ENCODE measurements at places on chromosomes 2 and 18. TPM values are rescaled to one million over a fixed set of nuclear protein-coding genes. Genes with fewer than 3 reads are reported as not detected.

Gene ST8SIA5
- 0.37 TPM for total RNA-seq

- no peak for DNase-seq
These were observed 5.6 kb upstream of the PPP4R1 start for GRCh38 chr18:9619990-9620389.

DNA sequence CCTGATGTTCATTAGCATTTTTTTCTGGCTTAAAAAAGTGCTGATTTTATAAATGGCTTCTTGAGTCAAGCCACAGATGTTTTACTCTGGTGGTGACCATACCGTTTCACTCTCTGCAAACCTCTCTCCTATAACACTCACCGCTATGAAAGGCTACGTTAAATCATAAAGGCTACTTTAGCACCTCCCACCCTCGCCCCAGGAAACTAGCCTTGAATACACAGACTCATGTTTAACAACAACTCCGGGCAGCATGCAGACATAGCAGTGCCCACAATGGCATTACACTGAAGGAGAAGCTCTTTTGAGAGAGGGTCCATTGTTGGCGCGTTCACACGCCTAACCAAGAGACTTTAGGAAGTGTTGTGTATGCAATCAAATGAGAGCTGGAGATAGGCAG is 5.6 kb downstream of the MYT1L start:
- no peak for DNase-seq

DNA sequence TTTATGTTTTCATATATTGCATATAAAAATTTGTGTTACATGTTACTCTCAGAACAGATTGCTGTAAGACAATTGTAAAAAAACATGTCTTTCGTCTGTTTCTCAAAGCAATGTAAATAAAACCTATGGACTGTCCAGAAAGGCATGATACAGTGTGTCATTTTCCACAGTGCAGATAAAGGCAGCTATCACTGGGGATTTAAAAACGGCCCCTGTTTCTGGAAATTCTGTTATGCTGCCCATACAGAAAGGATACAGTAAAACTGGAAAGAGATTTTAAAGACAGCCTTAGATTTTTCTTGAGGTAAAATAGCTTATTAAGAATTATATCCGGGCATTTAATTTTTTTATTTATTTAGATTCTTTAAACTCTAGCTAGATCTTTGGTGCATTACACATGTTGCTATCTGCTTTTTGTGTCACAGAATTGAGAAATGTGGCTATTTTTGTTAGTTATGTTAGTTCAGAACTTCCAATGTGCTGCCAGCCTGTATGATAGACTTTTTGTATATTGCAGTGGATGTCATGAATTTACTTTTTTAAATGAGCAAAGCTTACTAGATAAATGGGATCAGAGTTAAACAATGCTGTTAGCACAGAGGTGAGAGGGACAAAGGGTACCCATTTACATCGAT is 859 bp upstream of the INO80D start:
- no peak for DNase-seq

Gene TCF23
- 0.07 TPM for total RNA-seq

Gene B3GNT7
- 244 TPM for total RNA-seq

GRCh38 chr2:43218155-43218701 is 8.2 kb downstream of the ZFP36L2 start:
- DNase-seq = no peak

DNA sequence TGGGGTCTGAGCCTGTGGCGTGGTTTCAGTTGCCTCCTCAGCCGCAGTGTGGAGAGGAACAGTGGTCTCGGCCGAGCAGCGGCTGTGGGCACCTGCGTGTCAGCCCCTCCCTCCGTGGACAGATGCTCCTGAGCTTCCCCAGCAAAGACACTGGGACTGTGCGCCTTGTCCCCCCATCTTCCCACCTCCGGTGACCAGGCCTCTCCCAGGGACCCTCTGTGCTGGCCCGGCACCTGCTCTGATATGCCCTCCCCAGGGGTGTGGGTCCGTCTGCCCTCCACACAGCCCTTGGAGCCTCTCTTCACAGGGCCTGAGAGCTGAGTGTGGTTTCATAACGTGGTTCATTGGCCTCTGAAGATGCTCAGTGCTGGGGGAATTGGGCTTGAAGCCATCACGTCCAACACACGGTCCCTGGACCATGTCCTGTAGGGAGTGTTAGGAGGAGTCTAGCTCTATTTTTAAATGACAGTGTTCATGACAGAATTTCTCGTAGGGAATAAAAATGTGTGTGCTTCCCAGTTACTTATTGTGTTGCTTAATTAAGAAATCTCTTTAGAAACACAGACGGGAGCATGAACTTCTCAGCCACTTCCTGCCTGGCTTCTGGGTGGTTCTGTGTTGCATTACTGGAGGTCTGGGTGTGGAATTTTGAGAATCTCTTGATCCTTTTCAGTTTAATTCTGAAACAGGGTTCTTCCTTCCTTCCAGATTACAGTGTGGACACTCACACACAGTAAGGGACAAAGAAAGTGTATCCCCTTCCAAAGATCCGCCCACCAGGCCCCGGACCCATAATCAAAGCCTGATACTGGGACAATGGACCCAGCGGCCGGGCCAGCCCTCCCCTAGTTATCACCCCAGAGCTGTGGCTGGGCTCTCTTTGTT is 110.7 kb downstream of the NFATC1 start:
- no peak for DNase-seq

Gene DPY30
- total RNA-seq = 61.8 TPM

Gene ALPI
- total RNA-seq = 27.1 TPM

Gene ACVR1C
- 5.7 TPM for total RNA-seq

Gene ASPRV1
- 0.82 TPM for total RNA-seq

Gene NOSTRIN
- total RNA-seq = 37.2 TPM

DNA sequence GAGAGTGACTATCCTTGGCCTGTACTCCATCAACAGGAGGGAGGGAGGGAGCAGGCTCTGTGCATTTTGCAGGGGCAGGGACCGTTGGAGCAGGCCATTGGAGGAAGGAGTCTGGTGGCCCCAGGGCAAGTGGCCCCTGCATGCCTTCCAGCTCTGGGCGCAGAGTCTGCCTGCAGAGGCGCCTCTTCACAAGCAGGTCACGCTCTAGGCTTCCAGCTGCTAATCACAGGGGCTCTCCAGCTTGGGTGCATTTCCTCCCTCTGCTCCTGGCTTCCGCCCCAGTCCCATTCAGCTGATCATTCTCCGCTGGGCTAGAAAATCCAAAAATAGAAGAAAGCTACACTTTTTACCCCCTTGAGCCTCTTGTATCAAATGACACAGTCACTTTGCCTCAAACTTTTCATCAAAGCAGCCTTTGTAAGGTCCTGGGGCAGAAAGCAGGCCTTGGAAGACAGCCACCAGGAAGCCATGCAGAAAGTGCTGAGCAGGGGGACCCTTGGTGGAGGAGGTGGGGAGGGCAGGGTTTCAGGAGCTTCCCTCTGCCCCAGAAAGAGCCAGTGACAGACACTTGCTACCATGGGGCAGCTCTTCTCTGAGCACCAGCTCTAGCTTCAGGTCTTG is 11.3 kb downstream of the TMEM247 start:
- peak; percentile 44 for DNase-seq

DNA sequence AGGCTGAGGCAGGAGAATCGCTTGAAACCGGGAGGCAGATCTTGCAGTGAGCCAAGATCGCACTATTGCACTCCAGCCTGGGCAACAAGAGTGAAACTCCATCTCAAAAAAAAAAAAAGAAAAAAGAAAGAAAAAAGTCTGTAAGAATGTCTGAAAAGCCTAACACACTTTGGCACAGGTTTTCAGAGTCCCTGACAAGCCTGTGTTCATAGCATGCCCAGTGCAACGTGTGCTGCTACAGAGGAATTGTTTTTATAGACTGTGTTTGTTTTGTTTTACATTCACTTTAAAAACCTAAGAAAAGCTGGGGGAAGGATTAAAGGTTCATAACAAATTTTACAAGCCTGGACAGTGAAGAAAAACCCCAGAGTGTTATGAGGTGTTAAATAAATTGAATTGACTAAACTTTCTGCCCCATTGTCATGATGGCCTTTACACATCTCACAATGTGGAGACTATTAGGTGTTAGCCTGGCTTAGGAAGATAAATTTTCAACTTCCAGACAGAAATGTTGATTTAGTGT is 55.2 kb downstream of the RBM43 start:
- DNase-seq = no peak

DNA sequence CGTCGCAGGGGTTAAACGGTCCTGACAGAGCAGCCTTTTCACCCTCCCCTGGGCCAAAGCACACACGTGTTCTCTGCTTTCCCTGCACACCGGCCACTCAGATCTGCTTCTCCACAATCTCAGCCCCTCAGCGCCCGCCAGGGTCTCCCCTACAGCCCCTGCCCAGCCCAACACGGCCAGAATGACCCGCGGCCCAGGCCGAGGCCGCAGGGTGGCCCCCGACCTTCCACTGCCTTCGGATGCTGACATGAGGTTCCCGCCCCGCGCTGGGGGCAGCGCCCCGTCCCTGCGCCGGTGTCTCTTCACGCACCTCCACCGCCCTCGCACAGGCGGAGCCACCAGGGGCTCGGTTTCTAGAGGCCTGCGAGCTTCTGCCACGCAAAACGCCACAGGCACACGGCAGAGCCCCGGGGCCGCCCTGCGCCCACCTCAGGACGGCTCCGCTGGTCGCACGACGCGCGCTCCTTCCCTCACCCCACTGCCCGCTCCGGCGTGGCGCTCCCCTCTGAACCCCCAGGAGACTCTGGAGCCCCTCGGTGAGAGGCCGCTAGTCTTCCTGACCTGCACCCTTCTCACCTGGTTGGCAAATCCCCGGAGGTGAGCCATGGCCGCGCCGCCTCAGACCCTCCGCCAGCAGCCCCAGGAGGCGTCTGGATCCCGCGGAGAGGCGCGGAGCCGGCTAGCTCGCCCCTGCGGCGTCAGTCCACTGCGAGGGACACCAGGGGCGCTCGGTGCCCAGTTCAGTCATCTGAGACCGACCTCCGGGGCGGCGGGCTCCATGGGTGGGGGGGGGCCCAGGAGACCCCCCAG is 749 bp downstream of the STK25 start:
- no peak for DNase-seq

Gene PLCL1
- 1.3 TPM for total RNA-seq

All from colonic mucosa (tissue), 4 donors.